B cell (primary cell): ENCODE measurements at places on chromosomes 1 and 21.

GRCh38 chr1:43510621-43511020 is 20.1 kb upstream of the PTPRF start:
- no peaks in the 10 kb centered on the region for H3K27me3 ChIP-seq
- H3K27ac ChIP-seq, result no peak overlapping the region
- no peaks in the 10 kb centered on the region for H3K36me3 ChIP-seq
- no peak for DNase-seq
- no peak overlapping the region for H3K4me3 ChIP-seq
- H3K4me1 ChIP-seq, result no peaks in the 10 kb centered on the region

DNA sequence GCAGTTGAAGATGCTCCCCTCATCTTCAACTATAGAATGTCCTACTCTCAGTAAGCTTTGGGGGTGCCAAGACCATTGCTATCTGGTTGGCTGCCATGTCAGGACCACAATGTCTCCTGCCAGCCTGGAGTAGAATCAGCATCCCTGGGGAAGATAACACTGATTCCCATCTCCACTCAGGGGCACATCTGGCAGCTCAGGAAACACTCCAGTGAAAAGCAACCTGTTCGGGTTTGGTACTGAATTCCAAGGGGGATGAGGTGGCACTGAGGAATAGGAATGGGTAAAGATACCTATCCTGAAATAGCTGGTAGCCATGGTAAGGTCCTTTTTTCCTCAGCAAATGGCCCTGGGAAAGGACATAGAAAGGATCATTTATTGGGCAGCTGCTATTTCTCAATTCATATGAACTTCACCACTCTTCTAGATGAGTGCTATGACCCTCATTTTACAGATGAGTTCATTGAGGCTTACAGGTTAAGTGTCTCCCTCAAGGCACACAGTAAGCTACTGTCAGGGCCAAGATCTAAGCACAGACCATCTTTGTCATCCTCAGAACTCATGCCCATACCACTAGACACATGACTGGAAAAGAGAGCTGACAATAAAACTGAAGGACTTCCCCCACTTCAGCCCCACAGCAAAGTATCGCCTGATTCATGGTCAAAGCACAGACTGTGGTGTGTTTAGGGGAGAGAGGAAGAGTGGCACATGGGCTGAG is 31.4 kb downstream of the AK2 start:
- H3K27ac ChIP-seq, result no peak overlapping the region
- no peak overlapping the region for H3K4me3 ChIP-seq
- no peaks in the 10 kb centered on the region for H3K4me1 ChIP-seq

- H3K4me3 ChIP-seq, result no peak overlapping the region
- no peak overlapping the region for H3K27ac ChIP-seq
- peaks cover 12% of the 10 kb centered on the region for H3K36me3 ChIP-seq
- no peaks in the 10 kb centered on the region for H3K27me3 ChIP-seq
- DNase-seq, result no peak
- no peaks in the 10 kb centered on the region for H3K4me1 ChIP-seq
Observed at GRCh38 chr1:30957560-30958222, 49.1 kb upstream of the SDC3 start.

DNA sequence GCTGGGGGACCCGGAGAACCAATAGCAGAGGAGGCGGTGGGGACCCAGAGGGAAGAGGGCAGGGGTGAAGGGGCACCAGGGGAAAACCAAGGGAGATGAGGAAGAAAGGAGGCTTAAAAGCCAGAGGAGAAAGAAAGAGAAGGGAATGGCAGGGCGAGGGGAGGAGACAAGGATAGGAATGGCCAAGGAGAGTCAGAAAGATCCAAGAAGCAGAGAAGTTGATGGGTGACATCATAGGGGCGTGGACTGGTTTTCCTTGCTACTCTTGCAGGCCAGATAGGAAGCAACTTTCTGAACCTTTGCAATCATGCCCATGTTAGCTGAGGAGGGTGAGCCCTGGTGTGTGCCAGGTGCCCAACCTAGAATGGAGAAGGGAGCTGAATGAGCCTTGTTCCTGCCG is 5.4 kb downstream of the NPR1 start:
- H3K27me3 ChIP-seq, result no peaks in the 10 kb centered on the region
- DNase-seq, result no peak
- no peaks in the 10 kb centered on the region for H3K36me3 ChIP-seq
- H3K4me3 ChIP-seq, result no peak overlapping the region
- H3K4me1 ChIP-seq, result peaks cover 14% of the 10 kb centered on the region

- H3K36me3 ChIP-seq, result peaks cover 85% of the 10 kb centered on the region
- peaks cover 6% of the 10 kb centered on the region for H3K4me1 ChIP-seq
- H3K27ac ChIP-seq, result no peak overlapping the region
Observed at GRCh38 chr1:110019770-110020169, 14.7 kb upstream of the STRIP1 start.

DNA sequence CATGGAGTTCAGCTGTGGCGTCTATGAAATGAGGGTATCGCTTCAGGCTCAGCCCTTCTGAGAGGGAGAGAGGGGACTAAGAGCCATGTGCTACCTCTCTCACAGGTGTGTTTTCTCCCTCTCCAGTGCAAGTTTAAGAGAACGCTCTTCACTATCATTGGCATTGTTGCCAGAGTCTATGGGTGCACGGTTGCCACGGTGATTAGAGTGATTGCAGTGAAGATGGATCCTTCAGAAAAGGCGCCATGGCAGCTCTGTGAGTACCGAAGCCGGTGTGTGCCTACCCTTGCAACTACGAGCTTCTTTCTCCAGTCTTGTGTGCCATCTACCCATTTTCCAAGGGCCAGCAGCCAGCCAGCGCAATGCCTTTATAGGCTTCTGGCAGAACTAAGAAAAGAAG is 290.5 kb downstream of the OMA1 start:
- no peak for DNase-seq
- H3K27me3 ChIP-seq, result no peaks in the 10 kb centered on the region
- H3K4me3 ChIP-seq, result no peak overlapping the region
- H3K27ac ChIP-seq, result no peak overlapping the region
- no peaks in the 10 kb centered on the region for H3K36me3 ChIP-seq

DNA sequence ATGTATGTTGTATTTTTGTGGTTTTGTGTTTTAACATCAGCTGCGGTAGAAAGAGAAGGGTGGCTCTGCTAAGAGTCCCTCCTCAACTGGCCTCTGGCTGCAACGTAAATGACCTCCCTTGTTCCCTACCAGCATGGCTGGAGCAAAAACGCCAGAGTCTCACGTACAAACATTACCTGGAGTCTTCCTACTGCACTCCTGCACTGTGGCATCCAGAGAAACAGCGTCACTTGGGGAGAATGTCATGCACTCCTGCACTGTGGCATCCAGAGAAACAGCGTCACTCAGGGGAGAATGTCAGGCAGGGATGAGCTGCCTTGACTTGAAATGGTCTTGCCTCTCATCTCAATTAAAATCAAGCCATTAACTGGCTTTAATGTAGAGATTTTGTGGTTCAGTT is 314.2 kb downstream of the KIF26B start:
- no peaks in the 10 kb centered on the region for H3K4me1 ChIP-seq
- no peak for DNase-seq
- H3K27me3 ChIP-seq, result no peaks in the 10 kb centered on the region

- no peak overlapping the region for H3K27ac ChIP-seq
- H3K4me1 ChIP-seq, result no peaks in the 10 kb centered on the region
- H3K4me3 ChIP-seq, result no peak overlapping the region
- no peaks in the 10 kb centered on the region for H3K27me3 ChIP-seq
- no peak for DNase-seq
Observed at GRCh38 chr1:203915811-203916210, 54.4 kb downstream of the SNRPE start.

DNA sequence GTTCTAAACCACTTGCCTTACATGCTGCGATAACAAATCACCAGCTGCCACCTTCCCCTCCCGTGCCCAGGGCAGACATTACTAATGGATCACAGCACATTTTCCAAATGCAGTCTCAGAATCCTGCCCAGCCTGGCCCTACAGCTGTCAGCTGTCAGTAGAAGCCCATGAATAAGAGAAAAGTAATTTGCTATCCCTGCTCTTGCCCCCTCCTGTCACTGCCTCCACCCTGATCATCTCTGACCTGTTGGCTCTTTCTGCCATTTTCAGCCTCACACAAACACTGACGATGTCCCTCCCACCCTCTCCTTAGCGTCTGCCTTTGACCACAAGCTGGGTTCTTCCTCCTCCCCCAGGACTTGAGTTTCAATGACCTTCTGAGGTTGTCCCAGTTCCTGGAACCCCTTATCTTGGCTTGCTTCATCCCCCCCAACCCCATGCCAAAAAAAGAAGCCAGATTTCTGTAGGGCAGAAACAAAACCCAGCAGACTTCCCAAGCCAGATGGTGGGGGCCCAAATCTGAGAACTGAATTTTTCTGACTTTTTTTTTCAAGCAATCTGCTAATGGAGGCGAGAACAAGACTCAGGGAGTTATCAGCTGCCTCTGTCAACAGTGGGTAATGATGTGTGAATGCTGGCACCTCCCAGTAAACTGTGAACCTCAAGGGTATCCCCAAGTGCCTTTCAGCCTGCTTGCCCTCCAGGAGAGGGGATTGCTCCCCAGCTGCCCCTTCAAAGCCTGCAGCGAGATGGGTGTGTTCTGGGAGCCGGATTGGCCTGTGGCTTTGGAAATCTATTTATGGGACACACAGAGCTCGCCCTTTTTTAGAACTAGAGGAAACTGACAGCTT is 216.5 kb upstream of the VAMP3 start:
- no peak overlapping the region for H3K27ac ChIP-seq
- H3K36me3 ChIP-seq, result no peaks in the 10 kb centered on the region
- H3K4me3 ChIP-seq, result no peak overlapping the region

- no peak for DNase-seq
- H3K27me3 ChIP-seq, result no peaks in the 10 kb centered on the region
- no peak overlapping the region for H3K27ac ChIP-seq
- no peaks in the 10 kb centered on the region for H3K36me3 ChIP-seq
- no peaks in the 10 kb centered on the region for H3K4me1 ChIP-seq
Observed at GRCh38 chr1:167812972-167813371, 91.2 kb downstream of the MPZL1 start.
